ENCODE measurements at places on chromosomes 13 and 19. TPM values are rescaled to one million over a fixed set of nuclear protein-coding genes. Genes with fewer than 3 reads are reported as not detected.

Gene KLK11
- total RNA-seq: 3.9 TPM

Gene WDR87
- 1.7 TPM for total RNA-seq

Gene KLK15
- 1.2 TPM for total RNA-seq

Gene ZNF563
- total RNA-seq: 8.2 TPM

Gene C19orf33
- total RNA-seq: 8.7 TPM

Gene GSX1
- total RNA-seq: not detected

Gene NTF4
- total RNA-seq: 4.1 TPM

Gene ZBTB32
- total RNA-seq: not detected

DNA sequence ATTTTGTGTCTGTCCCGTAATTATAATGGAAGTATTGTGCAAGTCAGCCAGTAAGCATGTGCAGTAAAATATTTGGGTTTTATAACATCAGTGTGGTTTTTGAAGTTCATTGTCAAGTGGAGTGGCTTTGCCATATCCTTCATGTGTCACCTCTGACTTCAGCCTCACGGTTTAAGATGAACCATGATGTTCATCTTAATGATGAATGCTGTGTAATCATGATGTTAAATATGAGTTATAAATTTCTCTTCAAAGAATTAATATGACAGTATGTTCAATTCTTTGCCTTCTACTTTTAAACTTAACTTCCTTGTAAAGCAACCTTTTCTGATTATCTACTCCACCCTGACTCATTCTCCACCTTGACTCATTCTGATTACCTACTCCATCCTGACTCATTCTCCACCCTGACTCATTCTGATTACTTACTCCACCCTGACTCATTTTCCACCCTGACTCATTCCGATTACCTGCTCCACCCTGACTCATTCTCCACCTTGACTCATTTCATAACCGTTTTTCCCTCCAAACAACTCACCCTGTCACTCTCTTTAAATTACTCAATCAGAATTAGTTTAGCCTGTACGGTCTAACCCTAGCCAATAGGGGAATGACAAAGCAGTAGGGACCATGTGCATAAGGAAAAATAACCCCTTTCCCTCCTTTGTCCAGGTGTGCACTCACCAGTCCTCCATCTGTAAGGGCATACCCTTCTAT, 50.3 kb upstream of the ANKRD10 start:
- DNase-seq: no peak

DNA sequence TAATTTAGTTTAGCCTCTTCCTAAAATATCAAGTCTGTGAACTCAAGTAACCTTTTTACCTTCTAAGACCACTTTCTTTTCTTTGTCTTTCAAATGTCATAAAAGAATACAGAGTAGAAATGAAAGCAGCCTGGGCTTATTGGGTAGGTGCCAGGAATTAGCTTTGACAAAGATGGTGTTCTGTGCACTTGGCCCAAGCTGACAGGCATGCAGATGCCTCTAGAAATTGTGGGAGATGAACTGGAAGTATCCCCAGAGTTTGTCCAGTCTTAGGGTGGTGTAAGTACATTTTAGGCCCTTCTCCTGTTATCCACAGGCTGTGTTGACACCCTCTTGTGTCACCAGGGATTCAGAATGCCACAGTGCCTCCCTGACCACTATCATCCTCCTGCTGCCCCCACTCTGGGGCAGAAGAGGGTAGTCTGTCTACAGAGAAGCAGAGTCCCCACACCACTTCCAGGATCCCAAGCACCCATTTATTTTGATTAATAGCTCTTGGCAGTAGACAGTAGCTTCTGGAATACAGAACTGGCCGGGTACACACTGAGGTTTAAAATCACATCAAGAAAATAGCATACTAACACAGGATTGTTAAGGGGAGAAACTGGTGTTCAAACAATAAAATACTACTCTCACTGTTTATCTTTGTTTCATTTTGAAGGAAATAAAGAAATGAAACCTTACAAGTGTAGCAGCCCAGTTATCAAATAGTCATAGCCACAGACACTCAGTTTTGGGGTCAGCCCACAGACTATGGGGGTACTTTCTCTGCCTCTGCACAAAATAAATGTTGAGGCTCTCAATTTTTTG, 343.2 kb downstream of the KCNRG start:
- DNase-seq: peak; percentile 58

DNA sequence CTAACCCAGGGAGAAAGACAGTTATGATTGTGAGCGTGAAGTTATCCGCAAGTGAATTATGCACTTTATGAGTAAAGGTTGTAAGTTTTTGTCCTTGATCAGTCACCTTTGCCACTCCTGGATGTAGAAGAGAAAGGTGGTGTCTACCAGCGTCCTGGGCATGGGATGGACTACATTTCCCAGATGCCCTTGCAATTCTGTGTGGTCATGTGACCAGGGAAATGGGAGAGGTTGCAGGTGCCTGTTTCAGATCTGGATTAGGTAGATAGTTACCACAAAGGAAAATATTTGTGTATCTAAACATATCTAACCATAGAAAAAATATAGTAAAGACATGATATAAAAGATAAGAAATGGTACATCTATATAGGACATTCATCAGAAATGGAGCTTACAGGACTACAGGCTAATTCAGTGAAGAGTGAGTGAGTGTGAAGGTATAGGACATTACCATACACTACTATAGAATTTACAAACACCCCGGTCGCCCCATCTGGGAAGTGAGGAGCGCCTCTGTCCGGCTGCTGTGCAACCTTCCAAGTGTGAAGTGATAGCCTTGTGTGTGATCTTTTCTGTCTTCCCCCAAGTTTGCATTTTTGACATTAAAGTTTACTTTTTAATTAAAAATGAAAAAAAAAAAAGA, 51.6 kb upstream of the CACNA1A start:
- DNase-seq: no peak

DNA sequence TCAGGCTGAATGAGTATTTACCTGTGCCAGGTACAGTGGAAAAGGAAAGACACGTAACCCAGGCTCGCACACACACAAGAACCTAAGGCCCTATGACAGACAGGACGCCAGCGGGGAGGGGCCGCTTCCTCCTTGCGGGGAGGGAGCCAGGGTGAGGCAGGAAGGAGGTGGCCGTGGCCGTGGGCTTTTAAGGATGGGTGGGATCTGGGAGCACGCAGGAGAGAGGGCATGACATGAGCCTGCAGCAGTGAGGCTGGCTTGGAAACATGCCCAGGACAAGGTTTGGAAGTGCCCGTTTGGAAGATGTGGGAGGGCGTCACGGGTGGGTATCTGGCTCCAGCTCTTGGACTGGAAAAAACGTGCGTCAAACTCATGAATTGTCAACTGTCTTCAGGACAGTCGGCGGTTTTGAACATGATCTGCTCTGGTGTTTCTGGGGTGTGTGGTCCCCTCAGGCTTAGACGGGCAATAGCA, 20.1 kb downstream of the SH3GL1 start:
- DNase-seq: no peak

DNA sequence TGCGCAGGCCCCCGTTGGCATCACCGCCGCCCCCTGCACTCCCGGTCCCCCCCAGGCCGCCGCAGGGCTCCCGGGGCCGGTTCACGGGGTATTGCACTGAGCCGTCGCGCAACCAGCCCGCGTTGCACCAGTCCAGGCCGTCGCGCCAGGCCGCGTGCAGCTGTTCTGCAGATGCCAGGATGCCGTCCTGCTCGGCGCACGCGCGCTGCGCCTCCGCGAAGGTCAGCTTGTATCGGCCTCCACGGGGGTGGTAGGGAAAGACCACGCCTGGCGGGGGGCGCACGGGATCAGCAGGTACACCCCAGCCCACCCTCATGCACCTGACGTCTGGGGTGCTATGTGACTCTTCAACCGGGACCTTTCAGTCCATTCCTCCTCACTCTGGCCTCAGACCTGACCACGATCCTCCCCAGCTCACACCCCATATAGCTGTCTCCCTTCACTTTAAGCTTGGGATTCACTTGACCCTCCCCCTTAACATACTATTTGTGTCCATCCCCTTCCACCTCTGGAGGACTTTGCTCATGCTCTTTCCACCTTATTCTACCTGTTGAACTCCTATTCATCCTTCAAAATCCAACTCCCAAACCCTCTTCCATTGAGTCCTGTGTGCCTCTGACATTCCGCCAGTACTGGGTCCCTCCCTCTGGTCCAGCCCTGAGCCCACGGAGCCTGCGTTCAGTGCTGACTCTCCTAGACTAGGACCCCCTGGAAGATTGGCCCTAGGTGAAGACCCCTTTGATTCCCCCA, 14.3 kb downstream of the TM6SF2 start:
- DNase-seq: no peak

DNA sequence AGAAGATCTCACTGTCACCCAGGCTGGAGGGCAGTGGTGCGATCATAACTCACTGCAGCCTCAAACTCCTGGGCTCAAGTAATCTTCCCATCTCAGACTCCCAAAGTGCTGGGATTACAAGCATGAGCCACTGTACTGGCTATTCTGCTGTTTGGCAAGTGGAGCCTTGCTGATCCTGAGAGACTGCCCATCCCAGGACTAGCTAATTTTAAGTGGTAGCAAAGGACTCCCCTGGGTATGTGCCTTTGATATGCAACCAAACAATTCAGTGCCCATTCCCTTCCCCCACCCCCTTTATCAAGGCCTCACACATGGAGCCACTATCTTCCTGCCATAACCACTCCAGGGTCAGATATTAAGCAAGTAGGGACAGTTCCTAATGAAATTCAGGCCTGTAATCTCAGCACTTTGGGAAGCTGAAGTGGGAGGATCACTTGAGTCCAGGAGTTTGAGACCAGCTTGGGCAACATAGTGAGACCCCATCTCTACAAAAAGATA, 17.0 kb upstream of the ZNF460 start:
- no peak for DNase-seq

- peak; percentile 38 for DNase-seq
These were observed 20.9 kb downstream of the COG6 start for GRCh38 chr13:39676315-39676876.

GRCh38 chr13:99469041-99469440, 32.2 kb upstream of the TM9SF2 start:
- DNase-seq: no peak

GRCh38 chr13:27551562-27551961, 68.8 kb downstream of the LNX2 start:
- peak; percentile 59 for DNase-seq

DNA sequence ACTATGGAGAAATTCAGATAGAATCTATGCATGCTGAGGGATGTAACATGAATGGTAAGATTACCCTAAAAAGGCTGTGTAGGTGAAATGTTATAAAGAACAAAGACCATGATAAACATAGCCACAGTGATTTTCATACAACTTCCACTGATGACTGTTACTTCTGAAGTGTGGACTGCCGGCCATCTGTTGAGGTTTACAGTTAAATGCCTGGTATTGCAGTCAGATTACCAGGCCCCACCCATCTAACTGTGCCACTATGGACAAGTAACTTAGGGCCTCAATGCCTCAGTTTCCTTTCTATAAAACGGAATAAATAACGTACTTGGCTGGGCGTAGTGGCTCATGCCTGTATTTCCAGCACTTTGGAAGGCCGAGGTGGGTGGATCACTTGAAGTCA, 395.6 kb downstream of the KLF12 start:
- DNase-seq: no peak

GRCh38 chr13:65112531-65112941, 2117.6 kb downstream of the PCDH9 start:
- peak; percentile 13 for DNase-seq

- no peak for DNase-seq
These were observed 57.8 kb upstream of the CEACAM21 start for GRCh38 chr19:41518141-41518540.

- DNase-seq: no peak
These were observed 8.5 kb upstream of the ZNF304 start for GRCh38 chr19:57342582-57342981.

DNA sequence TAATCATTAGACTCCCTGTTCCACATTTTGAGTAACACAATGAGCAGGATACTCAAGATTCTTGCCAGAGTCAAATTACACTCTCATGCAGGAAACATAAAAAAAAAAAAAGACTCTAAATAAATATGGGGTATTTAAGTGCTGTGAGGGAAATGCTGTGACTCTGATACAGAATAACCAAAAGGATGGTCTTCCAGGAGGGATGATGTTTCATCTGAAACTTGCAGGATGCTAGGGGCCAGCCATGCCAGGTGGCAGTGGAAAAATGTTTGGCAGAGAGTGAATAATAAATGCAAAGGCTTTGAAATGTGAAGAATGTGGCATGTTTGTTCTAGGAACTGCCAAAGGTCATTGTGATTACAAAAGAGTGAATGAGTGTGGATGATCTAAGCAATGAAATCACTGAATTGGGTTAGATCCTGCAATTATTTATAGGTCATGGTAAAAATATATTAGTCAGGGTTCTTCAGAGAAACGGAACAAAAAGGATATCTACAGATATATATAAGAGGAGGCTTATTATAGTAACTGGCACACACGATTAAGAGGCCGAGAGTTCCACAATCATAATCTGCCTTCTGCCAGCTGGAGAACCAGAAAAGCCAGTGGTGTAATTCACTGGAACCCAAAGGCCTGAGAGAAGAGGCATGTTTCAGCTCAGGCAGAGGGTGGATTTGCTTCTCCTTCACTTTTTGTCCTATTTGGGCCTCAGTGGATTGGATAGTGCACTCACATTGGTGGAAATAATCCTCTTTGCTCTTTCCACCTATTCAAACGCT, 1832.8 kb upstream of the MIR17HG start:
- peak; percentile 14 for DNase-seq

DNA sequence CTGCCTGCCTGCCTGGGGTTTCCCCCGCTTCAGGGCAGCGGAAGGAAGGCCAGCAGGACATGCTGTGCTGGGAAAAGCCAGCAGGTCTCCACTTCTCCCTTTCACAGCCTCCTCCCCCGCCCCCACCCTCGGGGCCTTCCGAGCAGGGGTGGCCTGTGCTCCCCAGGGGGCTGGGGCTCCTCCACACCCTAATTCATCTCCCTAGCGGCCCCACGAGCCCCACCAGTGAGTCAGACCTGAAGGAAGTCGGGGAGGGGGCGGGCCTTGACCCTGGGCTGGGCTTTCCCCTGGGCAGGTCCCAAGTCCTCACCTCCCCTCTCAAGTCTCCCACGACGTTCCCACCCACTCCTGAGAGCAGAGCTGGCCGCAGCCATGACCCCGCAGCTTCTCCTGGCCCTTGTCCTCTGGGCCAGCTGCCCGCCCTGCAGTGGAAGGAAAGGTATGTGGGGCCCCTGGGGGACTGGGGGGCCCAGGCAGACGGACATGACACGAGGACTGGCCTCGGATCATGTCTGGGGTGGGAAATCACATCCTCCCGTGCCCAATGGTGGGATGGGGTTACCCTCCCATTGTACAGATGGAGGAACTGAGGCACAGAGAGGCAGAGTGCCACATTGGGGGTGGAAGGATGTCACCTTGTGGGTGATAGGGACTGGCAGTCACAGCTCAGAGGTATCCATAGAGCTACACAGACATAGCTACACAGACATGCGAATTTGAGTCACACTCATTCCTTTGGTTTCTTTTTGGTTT, at the start of gene EBI3:
Gene EBI3 (plus strand): TSS at position 345 of the 753 bp plus-strand sequence. CDS start 28 bp downstream, at position 373.
- peak; percentile 38 for DNase-seq

- no peak for DNase-seq
These were observed 2.9 kb downstream of the CILP2 start for GRCh38 chr19:19540715-19541515.

GRCh38 chr13:31056644-31057271, 104.9 kb downstream of the HSPH1 start:
- DNase-seq: no peak

DNA sequence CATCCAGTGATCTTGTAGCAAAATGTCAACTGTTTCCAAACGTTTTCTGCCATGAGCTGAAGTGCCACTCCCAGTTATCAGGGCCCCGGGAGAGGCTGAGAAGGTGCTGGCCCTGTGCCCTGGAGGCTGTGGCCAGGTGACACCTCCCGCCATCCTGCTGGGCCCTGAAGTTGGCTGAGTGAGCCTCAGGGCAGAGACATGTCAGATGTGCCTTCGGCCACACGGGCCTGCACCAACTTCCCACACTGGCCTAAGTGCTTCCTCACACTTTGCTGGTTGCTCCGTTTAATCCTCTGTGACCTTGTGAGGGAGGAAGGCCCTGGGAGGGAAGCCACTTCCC, 4.8 kb downstream of the ADPRHL1 start:
- DNase-seq: no peak
